Smooth muscle cell of trachea (primary cell): ENCODE measurements at places on chromosomes 4 and X. TPM values are rescaled to one million over a fixed set of nuclear protein-coding genes. Genes with fewer than 3 reads are reported as not detected.

The UCHL1 gene
- total RNA-seq: 341 and 500 TPM in 2 replicates

The ITIH6 gene
- not detected in 2 replicates for total RNA-seq

The PNMA6F gene
- total RNA-seq: not detected in 2 replicates

The RBM47 gene
- total RNA-seq: 1.0 and 1.3 TPM in 2 replicates

The ASB5 gene
- under 0.01 and 1.2 TPM in 2 replicates for total RNA-seq

The SOWAHD gene
- 0.17 TPM in 1 of 2 replicates, not detected in the other for total RNA-seq

The FAM9B gene
- not detected in 2 replicates for total RNA-seq

The MAGEA1 gene
- total RNA-seq: not detected in 2 replicates

The TMPRSS11F gene
- total RNA-seq: not detected in 2 replicates

The GAGE12H gene
- total RNA-seq: not detected in 2 replicates

The TEX11 gene
- 0.15 TPM in 1 of 2 replicates, not detected in the other for total RNA-seq

The CNKSR2 gene
- 0.44 and 0.66 TPM in 2 replicates for total RNA-seq

The CDK16 gene
- total RNA-seq: 102 and 113 TPM in 2 replicates

The WAS gene
- total RNA-seq: 0.17 TPM in 1 of 2 replicates, not detected in the other

The FAM47E gene
- under 0.01 and 1.3 TPM in 2 replicates for total RNA-seq

The SPANXD gene
- not detected in 2 replicates for total RNA-seq

The PPBP gene
- total RNA-seq: not detected in 2 replicates

The DGAT2L6 gene
- not detected in 2 replicates for total RNA-seq

The C4orf50 gene
- total RNA-seq: under 0.01 TPM in 1 of 2 replicates, not detected in the other

The TRIM2 gene
- total RNA-seq: 90.9 and 127 TPM in 2 replicates

The AFM gene
- not detected in 2 replicates for total RNA-seq

The EDA2R gene
- 12.1 and 22.8 TPM in 2 replicates for total RNA-seq

The SSX4B gene
- total RNA-seq: not detected in 2 replicates

The TKTL1 gene
- not detected in 2 replicates for total RNA-seq

The SMIM10L2A gene
- 0.15 and 1.2 TPM in 2 replicates for total RNA-seq

The HSFX4 gene
- not detected in 2 replicates for total RNA-seq

The EIF1AX gene
- total RNA-seq: 18.4 and 36.1 TPM in 2 replicates

The GC gene
- not detected in 2 replicates for total RNA-seq

The RXFP1 gene
- 0.73 and 0.83 TPM in 2 replicates for total RNA-seq
